ENCODE measurements at places on chromosomes 11 and 22.

DNA sequence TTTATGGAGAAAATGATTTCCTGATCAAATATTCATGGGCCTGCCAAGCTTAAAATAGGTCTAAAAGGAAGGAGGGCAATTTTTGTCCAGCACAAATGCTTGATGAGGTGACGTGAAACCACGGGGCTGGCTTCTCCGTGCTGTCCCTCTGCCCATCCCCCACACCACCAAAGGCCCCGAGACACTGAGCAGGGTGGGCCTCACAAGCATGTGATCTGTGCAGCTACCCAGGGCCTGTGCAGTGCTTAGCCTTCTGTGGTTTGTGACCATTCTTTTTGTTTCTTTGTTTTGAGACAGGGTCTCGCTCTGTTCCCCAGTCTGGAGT, 94.8 kb upstream of the RTL6 start:
- DNase-seq, result no peak

DNA sequence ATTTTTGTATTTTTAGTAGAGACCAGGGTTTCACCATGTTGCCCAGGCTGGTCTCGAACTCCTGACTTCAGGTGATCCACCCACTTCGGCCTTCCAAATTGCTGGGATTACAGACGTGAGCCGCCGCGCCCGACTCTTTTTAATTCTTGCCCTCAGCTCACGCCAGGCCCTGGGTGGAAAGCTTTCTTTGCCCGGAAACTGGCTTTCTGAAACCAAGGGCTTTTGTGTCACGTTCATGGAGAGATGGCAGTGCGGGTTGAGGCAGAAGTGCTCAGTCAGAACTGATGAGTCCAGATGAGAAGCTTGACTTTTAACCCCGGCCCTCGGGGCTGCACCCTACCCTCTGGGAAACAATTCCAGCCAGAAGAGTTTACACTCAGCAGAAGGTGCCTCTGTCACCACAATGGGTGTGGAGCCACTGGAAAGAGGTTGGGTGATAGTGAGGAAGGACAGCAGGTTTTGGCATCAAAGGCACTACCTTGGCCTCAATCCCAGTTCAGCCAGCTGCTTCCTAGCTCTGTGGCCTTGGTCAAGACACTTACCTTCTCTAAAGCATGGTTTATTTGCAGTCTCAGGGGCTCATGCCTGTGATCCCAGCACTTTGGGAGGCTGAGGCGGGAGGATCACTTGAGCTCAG, 890 bp upstream of the ARFGAP3 start:
- DNase-seq, result no peak

GRCh38 chr11:44992181-44992582, 41.5 kb upstream of the TP53I11 start:
- no peak for DNase-seq

DNA sequence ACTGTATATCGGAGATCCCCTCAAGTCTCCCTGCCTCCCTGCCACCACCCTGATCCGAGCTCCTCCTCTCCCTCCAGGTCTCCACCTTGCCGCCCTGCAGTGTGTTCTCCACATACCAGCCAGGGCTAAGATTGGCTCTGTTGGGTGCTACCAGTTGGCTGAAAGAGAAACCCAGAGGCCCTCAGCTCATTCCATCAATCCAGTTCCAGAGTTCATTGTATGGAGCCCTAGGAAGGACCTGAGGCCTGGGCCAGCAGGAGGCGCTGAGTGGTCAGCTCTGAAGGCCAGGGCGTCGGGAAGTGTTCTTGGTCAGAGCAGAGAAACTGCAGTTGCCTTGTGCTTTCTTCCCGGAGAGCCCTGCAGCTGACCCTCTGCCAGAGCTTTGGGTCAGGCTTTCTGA, 2.2 kb upstream of the TOP3B start:
- DNase-seq, result peak; percentile 41

- DNase-seq, result no peak
Observed at GRCh38 chr22:33090836-33091235, 32.7 kb upstream of the SYN3 start.

- DNase-seq, result no peak
Observed at GRCh38 chr11:25068451-25068850, 571.6 kb downstream of the LUZP2 start.

- DNase-seq, result no peak
Observed at GRCh38 chr22:46352276-46352675, 16.8 kb downstream of the TRMU start.

DNA sequence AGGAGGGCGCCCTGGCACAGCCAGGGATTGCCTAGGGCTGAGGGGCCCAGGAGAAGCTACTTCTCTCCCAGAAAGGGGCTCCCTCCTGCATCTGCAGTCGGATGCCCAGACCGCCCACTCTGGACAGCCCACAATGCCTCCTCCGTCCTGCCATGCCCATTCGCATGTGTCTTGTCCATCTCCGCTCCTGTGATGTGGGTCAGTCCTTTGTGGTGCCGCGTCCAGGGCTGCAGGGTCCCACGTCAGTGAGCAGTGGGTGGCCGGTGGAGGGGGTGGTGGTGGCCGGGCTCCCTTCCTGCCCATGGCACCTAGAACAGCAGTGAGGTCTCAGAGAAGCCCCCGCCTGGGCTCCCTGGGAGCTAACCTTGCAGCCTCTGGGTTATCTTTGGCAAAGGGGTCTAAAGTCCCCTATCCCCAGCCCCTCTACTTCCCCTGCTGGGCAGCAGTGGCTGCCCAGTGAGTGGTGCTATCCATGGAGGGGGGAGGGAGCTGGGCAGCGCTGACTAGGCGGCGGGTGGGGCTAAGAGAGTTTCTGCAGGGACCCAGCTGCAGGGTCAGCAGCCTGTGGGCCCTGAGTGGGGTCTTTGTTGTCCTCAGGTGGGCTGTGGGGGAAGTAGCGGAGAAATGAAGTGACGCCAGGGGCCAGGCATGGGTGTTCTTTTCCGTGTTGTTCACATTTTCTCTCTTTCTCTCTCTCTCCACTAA, 41.1 kb downstream of the KCNC1 start:
- no peak for DNase-seq

DNA sequence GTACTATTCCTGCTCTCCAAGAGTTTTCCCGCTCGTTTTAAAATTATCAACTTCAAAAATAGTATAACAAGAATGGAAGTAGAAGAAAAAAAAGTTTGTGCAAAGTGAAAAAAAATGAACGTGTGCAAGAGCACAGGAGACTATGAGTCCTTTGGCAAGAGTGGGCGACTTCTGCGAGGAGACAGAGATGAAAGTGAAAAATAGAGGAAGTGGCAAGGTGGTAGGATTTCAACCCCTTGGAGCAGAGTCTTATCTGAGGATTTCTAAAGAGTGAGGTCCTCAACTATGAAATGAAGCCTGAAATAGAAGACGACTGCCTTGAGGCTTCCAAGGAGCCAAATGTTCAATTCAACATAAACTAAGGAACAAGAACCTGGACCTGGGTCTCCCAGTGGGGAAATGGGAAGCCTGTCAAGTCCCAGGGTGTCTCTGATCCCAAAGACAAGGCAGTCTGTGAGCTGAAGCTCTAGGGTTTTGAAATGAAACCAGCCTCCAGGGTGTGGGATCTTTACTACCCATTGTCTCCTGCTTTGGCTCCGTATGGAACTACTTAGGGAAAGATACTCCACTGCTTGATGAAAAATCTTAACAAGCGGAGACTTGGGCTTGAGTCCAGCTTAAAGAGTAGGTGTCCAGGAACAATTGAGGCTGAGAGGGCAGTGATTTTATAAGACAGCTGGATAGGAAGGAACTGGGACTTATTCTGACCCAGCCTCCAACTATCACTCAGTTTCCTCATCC, 4.8 kb downstream of the P4HA3 start:
- no peak for DNase-seq

- no peak for DNase-seq
Observed at GRCh38 chr22:20089977-20090729, 10.1 kb downstream of the DGCR8 start.

- DNase-seq, result no peak
Observed at GRCh38 chr11:35390737-35391682, 28.3 kb downstream of the SLC1A2 start.

- no peak for DNase-seq
Observed at GRCh38 chr11:73269459-73270015, 2.6 kb upstream of the P2RY6 start.

GRCh38 chr11:13669544-13670488, 1.3 kb downstream of the FAR1 start:
- DNase-seq, result peak; percentile 53

- no peak for DNase-seq
Observed at GRCh38 chr22:20399866-20400605, 6.1 kb downstream of the ZNF74 start.

GRCh38 chr11:22234743-22235142, 41.9 kb downstream of the ANO5 start:
- DNase-seq, result no peak

DNA sequence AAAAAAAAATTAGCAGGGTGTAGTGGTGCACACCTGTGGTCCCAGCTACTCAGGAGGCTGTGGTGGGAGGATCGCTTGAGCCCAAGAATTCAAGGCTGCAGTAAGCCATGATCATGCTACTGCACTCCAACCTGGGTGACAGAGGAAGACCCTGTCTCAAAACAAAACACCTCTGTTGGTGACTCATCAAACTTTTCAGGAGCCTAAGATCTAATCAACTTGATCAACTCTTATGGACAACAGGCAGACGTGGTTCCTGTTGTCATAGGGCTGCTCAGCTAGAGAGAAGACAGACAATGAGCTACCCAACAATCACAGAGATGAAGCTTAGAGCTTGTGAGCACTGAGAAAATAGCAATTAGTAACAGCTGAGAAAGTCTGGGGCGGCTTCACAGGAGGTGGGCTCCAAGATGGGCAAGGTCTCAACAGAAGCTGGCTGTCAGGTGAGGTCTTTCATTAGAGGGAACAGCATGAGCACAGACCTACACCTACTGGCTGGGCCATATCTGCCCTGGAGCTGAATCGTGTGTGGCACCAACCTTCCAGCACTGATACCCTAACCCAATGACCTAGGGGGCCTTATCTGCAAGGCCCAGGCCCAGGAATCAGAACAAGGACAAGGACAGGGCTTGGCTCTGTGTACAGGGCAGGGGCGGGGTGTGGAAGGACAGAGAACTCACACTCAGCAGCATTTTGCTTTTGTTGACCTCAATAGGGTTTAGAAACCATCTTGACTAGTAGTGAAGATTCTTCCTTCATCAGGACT, 7.2 kb upstream of the UCP3 start:
- DNase-seq, result peak; percentile 91

- no peak for DNase-seq
Observed at GRCh38 chr11:20671856-20672546, 2.6 kb downstream of the NELL1 start.

- DNase-seq, result no peak
Observed at GRCh38 chr11:13440100-13440855, 22.7 kb downstream of the BTBD10 start.

DNA sequence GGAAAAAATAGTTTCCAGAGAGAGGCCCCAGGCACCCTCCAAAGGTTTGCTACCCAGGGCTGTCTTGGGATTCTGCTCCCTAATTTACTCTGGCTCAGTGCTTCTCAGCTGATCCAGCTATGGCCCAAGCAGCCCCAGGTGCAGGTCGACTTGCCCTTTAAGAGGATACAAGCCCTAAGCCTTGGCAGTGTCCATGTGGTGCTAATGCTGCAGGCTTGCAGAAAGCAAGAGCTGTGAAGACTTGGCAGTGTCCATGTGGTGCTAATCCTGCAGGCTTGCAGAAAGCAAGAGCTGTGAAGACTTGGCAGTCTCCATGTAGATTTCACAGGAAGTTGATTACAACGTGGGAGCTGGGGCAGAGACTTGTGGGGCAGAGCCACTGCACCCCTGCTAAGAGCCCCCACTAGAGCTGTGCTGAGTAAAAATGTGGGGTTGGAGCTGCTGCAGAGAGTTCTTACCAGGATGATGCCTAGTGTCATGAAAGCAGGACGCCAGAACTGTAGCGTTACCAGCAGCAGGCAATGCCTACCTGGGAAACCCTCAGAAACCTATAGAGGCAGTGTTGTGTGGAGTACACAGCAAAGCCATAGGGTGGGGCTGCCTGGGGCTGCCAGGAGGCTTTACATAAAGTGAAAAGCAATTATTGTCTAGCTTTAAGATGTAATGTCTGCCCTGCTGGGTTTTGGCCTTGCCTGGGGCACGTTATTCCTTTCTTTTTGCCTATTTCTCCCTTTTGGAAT, 16.1 kb upstream of the OR52K1 start:
- no peak for DNase-seq

GRCh38 chr22:31818481-31819392, 64.9 kb downstream of the DEPDC5 start:
- peak; percentile 26 for DNase-seq

- DNase-seq, result peak; percentile 69
Observed at GRCh38 chr11:64318766-64319761, 1.1 kb downstream of the PRDX5 start.

DNA sequence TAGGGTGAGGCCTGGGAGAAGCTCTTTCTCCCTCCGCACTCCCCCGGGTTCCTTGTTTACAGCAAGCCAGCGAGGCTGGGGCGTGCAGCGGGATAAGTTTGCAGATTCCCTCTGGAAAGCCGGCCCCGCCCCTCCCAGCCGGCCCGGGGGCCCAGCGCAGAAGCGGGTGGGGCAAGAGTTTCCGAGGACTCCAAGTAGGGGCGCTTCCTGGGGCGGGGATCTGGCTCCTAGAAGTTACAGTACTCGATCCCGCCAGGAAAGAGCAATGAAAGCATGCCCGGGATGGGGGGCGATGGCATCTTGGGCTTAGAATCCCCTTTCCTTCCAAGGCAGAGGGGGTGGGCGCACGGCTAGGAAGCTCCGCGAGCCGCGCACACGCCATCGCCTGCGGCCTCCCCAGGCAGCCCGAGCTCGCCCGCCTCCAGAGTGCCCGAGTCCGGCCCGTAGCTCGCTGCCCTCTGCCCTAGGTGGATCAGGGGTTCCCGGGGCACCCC, 385 bp downstream of the TST start:
- DNase-seq, result peak; percentile 71

- no peak for DNase-seq
Observed at GRCh38 chr11:113119074-113119473, 157.9 kb downstream of the NCAM1 start.

DNA sequence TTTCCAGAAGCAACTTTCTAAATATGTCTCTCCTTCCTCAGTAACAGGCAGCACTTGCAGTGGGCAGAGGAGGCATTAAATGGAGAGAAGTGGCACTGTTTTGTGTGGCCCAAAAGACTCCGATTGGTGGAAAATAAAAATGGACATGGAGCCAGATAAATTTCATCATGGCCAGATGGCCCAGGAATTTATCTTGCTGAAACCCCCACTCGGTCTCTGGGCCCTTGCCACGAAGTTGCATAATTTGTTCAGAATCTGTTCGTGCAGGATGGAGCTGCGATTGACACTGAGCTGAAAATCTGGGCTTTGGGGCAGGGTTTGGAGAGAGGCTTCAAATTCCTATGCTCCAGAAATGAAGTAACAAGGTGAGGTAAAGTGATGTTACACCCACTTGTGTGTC, 65.5 kb downstream of the C11orf91 start:
- no peak for DNase-seq
